ENCODE measurements at places on chromosomes 13 and 19. TPM values are rescaled to one million over a fixed set of nuclear protein-coding genes. Genes with fewer than 3 reads are reported as not detected.
A peak's percentile ranks its signal among the peaks of the same experiment; 100 is the strongest.

Gene RAVER1
- 36.8 TPM for total RNA-seq

Gene TNFAIP8L1
- 5.8 TPM for total RNA-seq

Gene ZNF541
- not detected for total RNA-seq

Gene ICAM5
- total RNA-seq = 2.0 TPM

Gene SIGLEC5
- total RNA-seq = not detected

Gene EDNRB
- not detected for total RNA-seq

Gene LRG1
- total RNA-seq = not detected

Gene DCLK1
- 7.8 TPM for total RNA-seq

Gene FFAR3
- not detected for total RNA-seq

GRCh38 chr19:18995804-18996241, 37.5 kb downstream of the SUGP2 start:
- DNase-seq = peak; percentile 88

- no peak for DNase-seq
Observed at GRCh38 chr19:56026769-56027168, 40.2 kb downstream of the NLRP5 start.

GRCh38 chr13:107209824-107210722, 642.1 kb upstream of the ARGLU1 start:
- DNase-seq = no peak

DNA sequence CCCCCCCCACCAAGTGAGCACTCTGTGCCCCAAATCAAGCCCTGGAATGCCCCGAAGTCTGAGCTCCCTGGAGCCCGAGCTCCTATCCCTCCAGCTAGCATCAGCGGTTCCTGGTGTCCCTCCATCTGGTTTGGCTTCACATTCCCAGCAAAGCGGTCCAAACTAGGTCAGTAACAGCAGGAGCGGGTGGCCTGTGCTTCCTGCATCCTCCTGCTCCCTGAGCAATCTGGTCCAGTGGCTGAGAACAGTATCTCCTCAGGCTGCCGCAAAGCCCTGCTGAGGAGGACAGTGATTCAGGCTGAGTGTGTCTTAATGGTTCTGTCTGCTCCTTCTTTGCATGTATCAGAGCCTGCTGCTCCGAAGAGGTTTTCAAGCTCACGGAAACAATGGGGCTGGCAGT, 25.9 kb downstream of the RASL11A start:
- DNase-seq = no peak

GRCh38 chr19:50721441-50722137, 1.6 kb upstream of the CLEC11A start:
- no peak for DNase-seq

GRCh38 chr13:80428349-80429096, 87.6 kb upstream of the SPRY2 start:
- no peak for DNase-seq

- no peak for DNase-seq
Observed at GRCh38 chr13:26658448-26659385, 101.2 kb downstream of the WASF3 start.

GRCh38 chr19:57651654-57651996, 17.1 kb upstream of the ZSCAN4 start:
- no peak for DNase-seq

DNA sequence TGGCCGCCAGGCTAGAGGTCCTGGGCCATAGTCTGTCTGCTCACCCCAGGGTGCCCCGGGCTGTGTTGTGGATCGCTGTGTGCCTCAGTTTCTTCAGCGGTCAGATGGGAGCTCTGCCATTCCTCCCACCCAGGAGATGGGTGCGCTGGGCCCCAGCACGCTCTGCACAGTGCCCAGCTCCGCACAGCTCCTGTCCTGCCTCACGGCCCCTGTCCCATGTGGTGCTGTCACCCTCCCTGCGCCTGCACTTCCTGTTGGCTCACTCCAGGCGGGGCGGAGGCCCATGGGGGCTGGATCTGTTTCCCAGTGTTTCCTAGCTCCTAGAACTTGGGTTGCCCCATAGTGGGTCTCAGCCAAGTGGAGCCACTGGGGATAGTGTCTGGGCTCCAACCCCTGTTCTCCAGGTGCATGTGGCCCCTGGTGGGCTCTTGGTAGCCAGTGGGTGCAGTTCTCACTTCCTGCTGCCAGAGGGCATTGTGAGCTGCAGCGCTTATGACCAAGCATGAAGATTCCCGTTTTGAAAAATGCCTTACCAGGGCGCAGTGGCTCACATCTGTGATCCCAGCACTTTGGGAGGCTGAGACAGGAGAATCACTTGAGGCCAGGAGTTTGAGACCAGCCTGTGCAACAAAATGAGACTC, 69.8 kb downstream of the KDM4B start:
- DNase-seq = no peak

DNA sequence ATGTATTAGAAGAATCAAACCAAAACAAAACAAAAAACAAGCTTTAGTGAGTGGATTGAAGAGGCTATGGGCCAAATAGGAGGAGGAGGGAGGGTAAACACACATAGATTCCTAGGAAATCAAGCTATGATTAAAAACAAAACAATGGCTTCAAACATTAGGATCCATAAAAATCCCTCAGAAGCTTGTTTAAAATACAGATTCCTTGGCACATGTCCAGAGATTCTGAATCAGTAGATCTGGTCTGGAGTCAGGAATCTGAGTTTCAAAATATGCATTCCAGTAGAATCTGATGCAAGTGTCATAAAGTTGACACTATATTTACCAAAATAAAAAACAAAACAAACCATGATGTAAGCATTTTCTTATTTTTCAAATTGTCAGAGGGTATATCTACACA, 692.8 kb upstream of the SGCG start:
- DNase-seq = no peak

GRCh38 chr13:98175823-98176222, 1.2 kb downstream of the RNF113B start:
- no peak for DNase-seq

- no peak for DNase-seq
Observed at GRCh38 chr19:44567745-44568144, 38.3 kb upstream of the CEACAM20 start.

DNA sequence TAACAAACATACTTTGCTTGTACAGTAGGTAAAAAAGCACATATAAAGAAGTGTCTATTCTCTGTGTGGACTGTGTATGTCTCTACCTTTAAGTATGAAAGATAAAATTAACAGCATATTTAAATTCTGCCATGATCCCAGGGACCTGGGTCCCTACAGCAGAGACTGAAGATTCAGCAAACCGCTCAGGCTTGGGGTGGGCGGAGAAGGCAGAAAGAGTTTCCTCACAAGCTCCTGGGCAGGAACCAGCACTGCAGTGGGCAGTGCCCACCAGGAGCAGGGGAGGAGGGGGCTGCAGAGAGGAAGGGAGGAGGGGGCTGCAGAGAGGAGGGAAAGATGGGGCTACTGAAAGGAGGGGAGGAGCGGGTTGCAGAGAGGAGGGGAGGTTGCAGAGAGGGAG, 44.6 kb upstream of the GRTP1 start:
- DNase-seq = no peak

GRCh38 chr19:32219881-32220472, 125.4 kb upstream of the ZNF507 start:
- DNase-seq = no peak

DNA sequence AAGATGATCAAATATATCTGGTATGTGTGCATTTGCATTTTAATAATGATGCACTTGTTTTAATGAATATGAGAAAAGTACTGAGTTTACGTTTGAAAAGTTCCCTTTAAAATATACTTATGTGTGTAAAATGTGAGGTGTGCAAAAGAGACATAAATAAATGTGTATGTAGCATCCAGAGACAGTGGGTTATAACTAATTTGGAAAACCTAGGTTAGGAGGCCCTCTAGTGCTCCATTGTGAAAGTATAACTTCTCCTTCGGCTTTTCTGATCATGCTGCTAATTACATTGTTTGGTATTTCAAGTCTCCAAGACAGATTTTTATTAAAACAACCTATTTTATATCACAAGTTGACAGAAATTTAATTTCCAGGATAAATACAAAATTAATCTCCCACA, 30.1 kb downstream of the SCEL start:
- no peak for DNase-seq

DNA sequence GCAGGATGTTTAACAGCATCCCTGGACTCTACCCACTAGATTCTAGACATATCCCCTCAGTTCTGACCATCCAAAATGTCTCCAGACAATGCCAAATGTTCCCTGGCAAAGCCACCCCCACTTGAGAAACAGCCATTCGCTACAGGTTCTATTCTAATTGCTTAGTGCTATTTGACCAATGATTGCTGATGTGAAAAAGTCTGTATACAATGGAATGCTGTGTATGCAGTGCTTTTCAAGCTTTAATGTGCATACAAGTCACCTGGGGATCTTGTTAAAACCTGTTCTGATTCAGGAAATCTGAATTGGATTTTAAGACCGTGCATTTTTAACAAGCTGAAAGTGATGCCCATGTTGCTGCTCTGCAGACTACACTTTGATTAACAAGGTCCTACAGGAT, 331.8 kb upstream of the KLF12 start:
- no peak for DNase-seq
